CD4-positive, alpha-beta T cell treated with Interferon alpha-2 for 1 hour (primary cell): ENCODE measurements at places on chromosomes 4 and X.

GRCh38 chrX:148441387-148441786 is 59.0 kb upstream of the AFF2 start:
- no peak for DNase-seq

- DNase-seq: no peak
These were observed 23.9 kb upstream of the MAGEA11 start for GRCh38 chrX:149687991-149688390.

GRCh38 chr4:114349543-114350175 is 248.9 kb upstream of the UGT8 start:
- DNase-seq: no peak

DNA sequence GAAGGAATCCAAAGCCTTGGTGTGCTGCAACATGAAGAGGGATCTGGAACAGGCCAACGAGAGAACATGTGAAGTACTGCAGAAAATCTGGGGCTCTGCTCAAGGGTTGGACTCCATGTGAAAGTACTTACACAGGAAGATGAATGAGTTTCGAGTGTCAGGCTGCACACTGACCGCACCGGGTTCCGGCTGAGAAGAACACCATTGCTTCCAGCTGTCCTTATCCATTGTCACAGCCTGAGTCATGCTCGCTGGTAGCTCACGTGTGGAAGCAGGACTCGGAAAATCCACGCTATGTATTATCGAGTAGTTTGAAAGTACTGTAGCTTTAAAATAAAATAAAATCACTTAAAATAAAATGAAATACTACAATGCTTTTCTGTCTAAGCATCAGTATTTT is 50.4 kb upstream of the TBL1X start:
- DNase-seq: no peak

GRCh38 chrX:13433298-13433605 is 113.4 kb upstream of the ATXN3L start:
- DNase-seq: no peak

- no peak for DNase-seq
These were observed 21.4 kb downstream of the MAOB start for GRCh38 chrX:43860646-43861370.

- DNase-seq: no peak
These were observed 48.9 kb downstream of the TBC1D9 start for GRCh38 chr4:140707325-140707724.

- DNase-seq: no peak
These were observed 22.5 kb upstream of the CLDN24 start for GRCh38 chr4:183344523-183345255.

DNA sequence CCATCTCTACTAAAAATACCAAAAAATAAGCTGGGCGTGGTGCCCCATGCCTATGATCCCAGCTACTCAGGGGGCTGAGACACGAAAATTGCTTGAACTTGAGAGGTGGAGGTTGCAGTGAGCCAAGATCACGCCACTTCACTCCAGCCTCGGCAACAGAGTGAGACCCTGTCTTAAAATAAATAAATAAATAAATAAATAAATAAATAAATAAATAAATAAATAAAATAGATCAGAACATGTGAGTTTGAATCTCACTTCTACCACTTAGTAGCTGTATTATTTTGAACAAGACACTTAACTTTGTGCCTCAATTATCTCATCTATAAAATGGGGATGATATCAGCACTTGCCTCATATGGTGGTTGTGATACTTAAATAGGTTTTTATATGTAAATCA is 90.2 kb downstream of the C4orf51 start:
- DNase-seq: no peak

DNA sequence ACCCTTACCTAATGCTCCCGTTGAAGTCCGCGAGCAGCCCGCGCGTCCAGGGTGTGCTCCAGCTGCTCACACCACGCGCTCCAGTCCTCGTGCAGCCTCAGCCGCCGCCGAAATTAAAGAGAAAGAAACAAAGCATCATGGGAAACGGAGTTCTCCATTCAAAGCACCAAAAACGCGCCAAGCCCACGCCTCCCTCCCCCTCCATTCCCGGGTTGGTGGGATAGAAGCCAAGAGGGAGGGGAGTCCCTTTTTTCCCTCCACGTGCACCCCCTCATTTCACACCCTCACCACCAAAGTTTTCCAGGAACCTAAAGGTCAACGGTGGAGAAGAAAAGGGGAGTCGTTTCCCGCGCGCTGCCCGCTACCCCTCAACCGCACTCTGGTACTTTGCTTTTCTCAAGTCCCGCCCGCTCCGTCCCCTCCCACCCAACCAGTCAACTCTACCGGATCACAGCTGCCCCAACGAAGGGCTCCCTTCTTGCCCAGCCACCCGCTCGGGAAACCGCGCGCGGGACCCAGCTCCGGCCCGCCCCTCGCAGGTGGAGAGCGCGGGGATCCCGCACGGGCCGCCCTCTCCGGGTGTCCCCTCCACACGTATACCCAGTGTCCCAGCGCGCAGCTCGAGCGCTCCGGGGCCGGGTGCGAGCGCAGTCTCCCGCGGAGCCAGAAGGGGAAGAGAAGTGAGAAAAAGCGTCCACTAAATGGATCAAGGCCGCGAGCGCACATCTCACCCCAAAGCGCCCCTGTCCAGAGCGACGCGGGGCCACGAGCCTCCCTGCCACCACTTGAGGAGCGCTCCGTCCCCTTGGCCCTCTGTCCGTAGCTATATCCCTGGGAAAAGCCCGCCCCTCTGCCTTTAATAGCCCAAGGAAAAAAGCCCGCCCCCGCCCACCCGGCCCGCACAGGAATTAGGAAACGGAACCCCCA is 65.1 kb upstream of the CCDC160 start:
- DNase-seq: peak; percentile 33

- DNase-seq: peak; percentile 74
These were observed 111.6 kb downstream of the DHX15 start for GRCh38 chr4:24472514-24473308.

DNA sequence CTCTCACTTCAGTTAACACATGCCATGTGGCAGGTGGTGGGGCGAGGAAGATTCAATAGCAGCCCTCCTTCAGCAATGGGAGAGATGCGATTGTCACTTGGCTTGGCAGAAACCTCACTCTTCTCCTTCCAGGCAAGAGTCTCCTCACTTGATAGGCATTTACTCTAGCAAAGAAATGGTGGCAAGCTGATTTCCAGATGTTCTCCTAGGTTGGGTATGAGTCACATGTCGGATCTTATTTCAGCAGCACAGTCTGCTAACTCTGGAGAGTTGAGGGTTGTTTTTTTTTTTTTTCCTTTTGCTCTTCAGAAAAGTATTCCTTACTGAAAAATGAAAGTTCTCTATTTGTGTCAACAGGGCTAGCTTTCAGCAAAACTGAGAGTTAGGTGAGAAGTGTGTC is 119.5 kb upstream of the CHRDL1 start:
- no peak for DNase-seq

DNA sequence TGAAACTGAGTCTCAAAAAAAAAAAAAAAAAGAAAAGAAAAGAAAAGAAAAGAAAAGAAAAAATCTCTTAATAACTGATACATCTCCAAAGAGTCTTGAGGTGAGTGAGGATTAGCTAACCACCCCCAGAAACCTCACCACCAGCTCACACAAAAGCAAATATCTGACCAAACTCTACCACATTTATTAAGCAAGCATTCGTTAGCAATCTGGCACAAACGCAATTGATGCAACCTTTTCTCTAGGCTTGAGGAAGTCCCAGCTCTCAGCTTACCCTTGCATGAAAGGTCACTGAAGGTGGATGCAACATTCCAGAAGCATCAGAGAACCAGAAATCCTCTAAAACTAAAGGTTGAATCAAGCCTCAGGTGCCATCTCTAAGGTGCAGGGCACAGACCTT is 231.9 kb upstream of the BCOR start:
- DNase-seq: no peak

GRCh38 chr4:149370785-149371420 is 444.7 kb downstream of the IQCM start:
- DNase-seq: no peak

DNA sequence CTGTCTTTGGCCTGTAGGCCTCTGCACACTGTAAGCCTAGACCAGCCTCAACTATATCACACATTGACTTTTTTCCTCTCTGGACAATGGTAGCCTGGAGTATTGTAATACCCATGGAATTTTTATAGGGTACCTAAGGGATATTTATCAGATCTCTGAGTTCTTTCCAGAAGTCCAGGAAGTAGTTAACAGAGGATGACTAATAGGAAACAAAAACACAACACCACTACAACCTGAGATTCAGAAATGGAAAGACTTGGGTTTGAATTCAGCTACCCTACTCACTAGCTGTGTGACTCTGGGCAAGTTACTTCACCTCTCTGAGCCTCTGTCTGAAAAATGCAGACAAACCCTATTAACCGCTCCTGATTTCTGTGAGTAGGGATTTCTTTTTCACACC is 7.7 kb upstream of the STX18 start:
- DNase-seq: no peak

DNA sequence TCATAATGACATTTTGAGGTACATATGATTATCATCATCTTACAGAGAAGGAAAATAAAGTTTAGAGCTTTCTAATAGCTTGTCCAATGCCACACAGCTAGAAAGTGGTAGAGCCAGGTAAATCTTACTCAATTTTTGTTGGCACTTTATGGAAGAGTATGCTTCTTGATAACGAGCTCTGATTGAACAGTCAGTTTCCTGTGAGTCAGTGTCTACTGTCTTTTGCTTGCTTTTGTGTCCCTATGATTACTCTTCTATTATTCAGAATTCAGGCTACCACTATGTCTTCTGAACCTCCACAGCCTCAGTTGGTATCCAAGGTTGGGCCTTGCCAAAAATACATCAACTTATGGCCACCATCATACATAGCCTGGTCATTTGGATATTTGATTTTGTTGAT is 2.6 kb downstream of the FAAH2 start:
- no peak for DNase-seq

- no peak for DNase-seq
These were observed 39.4 kb downstream of the ATP1B4 start for GRCh38 chrX:120401301-120401700.

- no peak for DNase-seq
These were observed 52.7 kb downstream of the DCLK2 start for GRCh38 chr4:150130933-150131332.

- DNase-seq: peak; percentile 15
These were observed 752 bp downstream of the SEPTIN11 start for GRCh38 chr4:76950052-76950955.

- DNase-seq: no peak
These were observed 23.5 kb upstream of the IRAK1 start for GRCh38 chrX:154043003-154043763.

GRCh38 chr4:122946142-122946541 is 23.7 kb upstream of the NUDT6 start:
- no peak for DNase-seq

- no peak for DNase-seq
These were observed 19.2 kb upstream of the SLC6A14 start for GRCh38 chrX:116417214-116417613.

- no peak for DNase-seq
These were observed 21.9 kb upstream of the GABRE start for GRCh38 chrX:151996347-151996746.

DNA sequence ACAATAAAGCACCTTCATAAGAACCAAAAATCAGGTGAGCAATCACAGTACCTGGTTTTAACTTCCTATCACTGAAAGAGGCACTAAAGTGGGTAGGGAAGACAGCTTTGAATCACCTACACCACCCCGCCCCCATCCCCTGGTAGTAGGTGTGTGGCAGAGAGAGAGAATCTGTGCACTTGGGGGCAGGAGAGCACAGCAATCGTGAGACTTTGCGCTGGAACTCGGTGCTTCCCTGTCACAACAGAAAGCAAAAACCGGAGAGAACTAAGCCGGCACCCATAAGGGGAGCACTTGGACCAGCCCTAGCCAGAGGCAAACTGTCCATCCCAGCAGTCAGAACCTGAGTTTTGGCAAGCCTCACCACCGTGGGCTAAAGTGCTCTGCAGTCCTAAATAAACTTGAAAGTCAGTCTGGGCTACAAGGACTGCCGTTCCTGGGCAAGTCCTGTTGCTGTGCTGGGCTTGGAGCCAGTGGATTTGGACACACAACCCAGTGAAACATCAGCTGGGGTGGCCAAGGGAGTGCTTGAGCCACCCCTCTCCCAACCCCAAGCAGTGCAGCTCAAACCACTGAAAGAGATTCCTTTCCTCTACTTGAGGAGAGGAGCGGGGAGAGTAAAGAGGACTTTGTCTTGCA is 32.1 kb downstream of the NDUFB11 start:
- no peak for DNase-seq

DNA sequence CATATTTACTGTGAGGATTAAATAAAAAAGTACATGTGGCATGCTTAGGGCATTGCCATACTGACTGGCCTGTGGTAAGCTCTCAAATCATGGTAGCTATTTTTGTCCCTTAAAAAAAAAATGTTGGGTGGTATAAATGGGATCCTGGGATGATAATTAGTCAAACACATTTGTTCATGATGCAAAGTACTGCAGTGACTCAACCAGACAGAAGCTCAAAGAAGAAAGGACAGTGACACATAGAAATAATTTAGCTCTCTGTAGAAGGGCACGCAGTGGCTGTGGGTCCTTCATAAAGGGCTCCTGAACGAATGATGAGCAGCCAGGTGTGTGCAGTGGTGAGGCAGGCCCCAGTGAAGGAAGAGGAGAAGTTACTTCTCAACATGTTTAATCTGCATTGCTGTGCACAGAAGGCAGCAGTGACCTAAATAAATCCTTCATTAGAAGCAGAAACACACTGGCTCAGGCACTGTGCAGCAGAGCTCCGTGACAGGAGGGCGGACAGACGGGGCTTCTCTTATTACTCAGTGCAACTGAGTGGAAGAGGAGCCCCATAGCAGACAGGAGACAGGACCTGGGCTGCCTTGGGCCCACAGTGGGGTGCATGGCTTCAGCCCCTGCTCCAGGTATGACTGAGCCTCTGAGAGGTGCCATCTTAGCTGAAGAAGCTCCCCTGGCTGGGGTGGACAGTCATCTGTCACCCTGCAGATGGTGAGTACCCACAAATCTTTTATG is 20.3 kb downstream of the HS3ST1 start:
- no peak for DNase-seq

DNA sequence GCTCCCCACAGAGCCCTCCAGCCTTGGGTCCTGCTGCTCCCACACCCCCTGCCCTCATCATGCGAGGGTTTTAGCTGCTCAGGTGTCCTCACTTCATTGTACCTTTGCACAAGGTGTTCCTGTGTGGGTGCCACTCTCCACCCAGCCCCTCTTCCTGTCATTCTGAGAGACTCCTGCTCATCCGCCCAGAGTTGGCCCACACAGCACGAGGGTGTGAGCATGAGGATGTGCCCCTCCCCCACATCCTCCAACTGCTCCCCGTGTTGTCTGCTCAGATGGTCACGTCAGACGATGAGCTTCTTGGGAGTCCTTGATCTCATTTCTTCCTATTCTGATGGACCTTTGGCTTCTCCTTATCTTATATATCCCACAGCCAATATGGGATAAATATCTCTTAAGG is 53.2 kb downstream of the HTT-AS start:
- no peak for DNase-seq

DNA sequence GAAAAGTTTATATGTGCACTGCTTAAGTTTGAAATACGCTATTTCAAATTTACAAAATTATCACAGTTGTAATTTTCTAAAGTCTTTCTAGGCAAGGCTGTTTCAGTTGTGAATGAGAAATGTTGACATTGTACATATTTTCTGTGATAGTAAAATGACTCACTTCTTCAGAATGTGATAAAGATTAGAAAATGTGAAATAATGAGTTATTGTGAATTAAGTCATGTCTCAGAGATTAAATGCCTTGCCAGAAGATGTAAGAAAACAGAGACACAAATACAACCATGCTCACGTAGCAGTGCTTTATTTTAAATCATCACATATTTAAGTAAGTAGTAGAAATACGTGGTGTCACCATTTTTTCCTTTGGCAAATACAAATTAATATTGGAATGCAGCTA is 768 bp downstream of the CLCN4 start:
- DNase-seq: no peak

GRCh38 chrX:140447150-140447549 is 57.7 kb downstream of the SOX3 start:
- DNase-seq: no peak
